ENCODE measurements at places on chromosomes 4 and X.

- no peak for DNase-seq
Measured at GRCh38 chr4:147785129-147785528, 53.2 kb downstream of the ARHGAP10 start.

DNA sequence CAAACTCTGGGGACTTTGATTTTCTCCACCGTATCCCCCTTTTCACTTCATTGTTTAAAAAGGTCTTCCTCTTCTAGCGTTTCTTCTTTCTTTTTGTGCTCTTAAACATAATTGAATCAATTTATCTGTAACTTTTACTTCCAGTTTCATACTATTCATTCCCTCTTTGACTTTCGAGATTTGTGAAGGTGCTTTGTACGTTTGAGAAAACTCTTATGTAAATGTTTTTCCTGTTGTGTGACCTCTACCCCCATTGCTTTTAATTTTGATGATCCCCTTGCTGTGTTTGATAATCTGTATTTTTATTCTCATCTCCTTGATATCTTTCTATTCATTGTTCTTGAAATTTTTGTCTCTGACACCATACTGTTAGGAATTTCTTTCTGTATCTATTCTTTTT lies 4.8 kb downstream of the USP38 start:
- no peak for DNase-seq

DNA sequence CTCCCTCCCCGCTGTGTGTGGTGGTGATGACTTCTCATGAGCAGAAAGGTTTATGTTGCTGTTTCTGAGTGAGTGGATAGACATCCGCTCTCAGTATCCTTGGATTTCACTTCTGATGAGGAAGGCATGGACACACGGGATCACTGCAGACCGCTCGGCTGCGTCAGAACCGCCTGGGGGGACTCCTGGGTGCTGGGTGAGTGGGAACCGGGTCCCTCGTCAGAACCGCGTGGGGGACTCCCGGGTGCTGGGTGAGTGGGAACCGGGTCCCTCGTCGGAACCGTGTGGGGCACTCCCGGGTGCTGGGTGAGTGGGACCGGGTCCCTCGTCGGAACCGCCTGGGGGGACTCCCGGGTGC lies 9.0 kb downstream of the CTBP1 start:
- no peak for DNase-seq

DNA sequence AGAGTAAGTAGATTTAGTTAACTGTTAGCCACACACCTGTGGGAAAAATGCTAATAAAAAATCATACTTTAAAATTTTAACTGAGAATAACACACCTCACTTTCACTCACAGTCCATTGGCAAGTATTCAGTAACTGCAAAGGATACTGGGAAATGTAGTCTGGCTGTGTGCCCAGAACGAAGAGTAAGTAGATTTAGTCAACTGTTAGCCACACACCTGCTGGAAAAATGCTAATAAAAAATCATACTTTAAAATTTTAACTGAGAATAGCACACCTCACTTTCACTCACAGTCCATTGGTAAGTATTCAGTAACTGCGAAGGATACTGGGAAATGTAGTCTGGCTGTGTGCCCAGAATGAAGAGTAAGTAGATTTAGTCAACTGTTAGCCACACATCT lies 178.4 kb upstream of the NWD2 start:
- no peak for DNase-seq

DNA sequence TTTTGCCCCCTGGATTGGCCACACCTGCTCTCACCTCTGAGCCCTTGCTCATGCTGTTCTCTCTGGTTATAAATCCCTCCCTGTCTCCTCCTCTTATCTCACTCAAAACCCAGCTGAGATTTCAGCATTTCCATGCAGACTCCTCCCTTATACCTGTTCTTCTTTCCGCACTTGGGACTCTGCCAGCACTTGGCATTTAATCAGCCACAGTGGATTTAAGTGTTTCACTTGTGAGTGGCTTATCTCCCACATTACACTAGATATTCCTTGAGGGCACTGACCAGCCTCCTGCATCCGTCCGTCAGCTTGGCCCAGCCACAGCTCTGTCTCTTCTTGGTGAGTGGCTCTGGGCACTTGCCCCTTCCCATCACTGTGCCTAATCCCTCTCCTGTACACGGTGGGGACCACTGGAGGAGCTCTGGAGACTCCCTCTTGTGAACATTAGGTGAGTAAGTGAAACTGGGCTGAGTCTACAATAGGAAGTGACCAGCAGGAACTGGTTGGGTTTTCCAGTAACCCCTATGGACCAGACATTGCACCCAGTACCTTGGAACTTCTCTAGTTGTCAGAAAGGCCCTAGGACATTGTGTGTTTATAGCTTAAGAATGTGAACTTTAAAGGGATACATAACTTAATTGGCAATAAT lies 19.9 kb downstream of the FGFBP1 start:
- DNase-seq: no peak

- DNase-seq: no peak
Measured at GRCh38 chr4:73600954-73601353, 19.3 kb downstream of the RASSF6 start.

DNA sequence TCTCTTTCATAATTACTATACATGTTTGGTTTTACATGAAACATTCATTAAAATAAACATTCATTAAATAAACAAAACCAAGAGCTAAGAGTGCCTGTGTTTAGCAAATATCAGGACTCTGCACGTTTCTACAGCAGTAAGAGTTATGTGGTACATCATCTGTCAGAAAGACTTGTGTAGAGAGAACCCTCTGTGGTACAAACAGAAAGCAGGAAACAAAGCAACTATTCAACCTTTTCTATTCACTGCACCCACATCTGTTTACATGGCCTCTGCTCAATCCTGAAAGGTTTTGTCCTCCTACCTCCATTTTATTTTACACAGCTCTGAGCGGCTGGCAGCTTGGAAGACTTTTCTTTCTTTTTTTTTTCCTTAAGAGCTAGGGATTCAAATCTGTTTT lies 90.7 kb upstream of the PCDH18 start:
- no peak for DNase-seq

All from CD4-positive, alpha-beta T cell treated with Interleukin-21 for 1 hour (primary cell).